Airway epithelial cell (primary cell): ENCODE measurements at places on chromosomes 11 and 22. TPM values are rescaled to one million over a fixed set of nuclear protein-coding genes. Genes with fewer than 3 reads are reported as not detected.

EFEMP2 gene
- total RNA-seq = 12.8 and 27.5 TPM in 2 replicates

ISX gene
- total RNA-seq = not detected in 2 replicates

NLRX1 gene
- 21.8 and 28.5 TPM in 2 replicates for total RNA-seq

PITPNB gene
- 25.0 and 25.9 TPM in 2 replicates for total RNA-seq

MAP6 gene
- 0.37 and 0.49 TPM in 2 replicates for total RNA-seq

SLN gene
- not detected in 2 replicates for total RNA-seq

ANGPTL5 gene
- total RNA-seq = not detected in 2 replicates

KLHDC7B gene
- not detected in 2 replicates for total RNA-seq

SYCE3 gene
- 1.1 TPM in 1 of 2 replicates, not detected in the other for total RNA-seq

POU2AF3 gene
- total RNA-seq = 0.28 TPM in 1 of 2 replicates, not detected in the other

MYBPC3 gene
- total RNA-seq = not detected in 2 replicates

PRRG4 gene
- total RNA-seq = 18.5 and 25.5 TPM in 2 replicates

FOSL1 gene
- 63.3 and 87.1 TPM in 2 replicates for total RNA-seq

NXPE2 gene
- not detected in 2 replicates for total RNA-seq

FAM181B gene
- total RNA-seq = 1.1 TPM in 2 replicates

MTA2 gene
- total RNA-seq = 126 and 159 TPM in 2 replicates

MPEG1 gene
- not detected in 2 replicates for total RNA-seq

SEZ6L gene
- not detected in 2 replicates for total RNA-seq
